Activated naive CD8-positive, alpha-beta T cell treated with anti-CD3 and anti-CD28 coated beads, Interleukin-2, amount 10 ng/mL, durations not matched to agents 7 days and 5 days (primary cell): ENCODE measurements at places on chromosomes 1 and 21. TPM values are rescaled to one million over a fixed set of nuclear protein-coding genes. Genes with fewer than 3 reads are reported as not detected.

DNA sequence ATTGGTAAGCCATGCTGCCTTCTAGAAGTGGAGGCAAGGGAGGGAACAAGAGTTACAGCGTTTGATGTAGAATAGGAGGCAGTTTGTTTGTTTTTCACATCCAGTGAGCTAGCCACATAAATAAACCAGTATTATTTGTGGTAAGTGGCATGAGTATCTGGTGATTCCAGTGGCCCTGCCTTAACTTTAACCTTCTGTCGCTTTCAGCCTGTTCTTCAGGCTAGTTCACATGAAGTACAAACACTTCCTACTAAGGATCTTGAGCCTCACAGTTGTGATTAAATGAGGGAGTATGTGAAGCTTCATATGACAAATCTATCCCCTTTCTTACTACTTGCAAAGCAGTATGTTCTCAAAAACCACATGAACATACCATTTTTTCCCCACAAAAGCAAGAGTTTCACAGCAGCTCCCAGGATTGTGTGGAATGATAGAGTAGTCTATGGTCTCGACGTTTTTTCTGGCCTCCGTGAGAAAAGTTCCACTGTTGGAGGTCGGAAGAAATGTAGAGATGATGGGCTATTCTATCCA is 59.5 kb downstream of the PHACTR4 start:
- no peaks in the 10 kb centered on the region for H3K27me3 ChIP-seq
- no peak for DNase-seq
- H3K27ac ChIP-seq, result no peak overlapping the region

GRCh38 chr1:54777011-54777410 is 12.7 kb upstream of the PARS2 start:
- no peaks in the 10 kb centered on the region for H3K36me3 ChIP-seq
- no peak overlapping the region for H3K4me3 ChIP-seq
- H3K27ac ChIP-seq, result no peak overlapping the region
- DNase-seq, result no peak
- H3K4me1 ChIP-seq, result peaks cover 6% of the 10 kb centered on the region
- H3K27me3 ChIP-seq, result no peaks in the 10 kb centered on the region

DNA sequence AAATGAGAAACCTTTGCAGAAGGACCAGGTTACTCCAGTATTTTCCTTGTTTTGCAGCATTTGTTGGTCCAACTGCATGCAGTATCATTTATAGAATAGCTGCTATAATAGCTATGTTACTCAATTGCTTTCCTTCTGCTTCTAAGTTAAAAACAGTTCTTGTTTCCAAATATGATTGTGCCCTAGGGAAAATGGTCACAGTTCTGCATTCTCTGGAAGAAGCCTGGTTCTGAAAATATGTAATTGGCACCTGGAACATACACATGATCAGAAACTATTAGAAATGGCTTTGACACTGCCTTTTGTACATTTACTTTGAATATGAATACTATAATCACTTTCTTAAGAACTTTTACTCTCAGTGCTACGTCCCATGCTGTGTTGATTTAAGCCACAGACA is 33.6 kb downstream of the HENMT1 start:
- DNase-seq, result no peak
- H3K4me1 ChIP-seq, result peaks cover 3% of the 10 kb centered on the region

DNA sequence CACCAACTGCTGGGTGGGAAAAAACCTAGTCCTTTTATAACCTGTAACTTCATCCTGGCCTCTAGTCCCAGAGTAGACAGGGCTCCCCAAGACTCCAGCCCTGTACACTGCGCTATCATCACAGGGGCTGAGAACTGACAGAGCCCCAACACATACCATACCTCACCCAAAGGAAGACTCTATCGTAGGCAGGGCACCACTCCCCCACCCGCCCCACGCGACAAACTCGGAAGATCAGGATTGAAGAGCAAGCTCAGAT is 15.8 kb downstream of the INPP5B start:
- peaks cover 20% of the 10 kb centered on the region for H3K36me3 ChIP-seq
- DNase-seq, result no peak
- H3K4me3 ChIP-seq, result peak overlapping the region; percentile 97
- peaks cover 26% of the 10 kb centered on the region for H3K4me1 ChIP-seq

GRCh38 chr1:232951180-232951579 is 769 bp downstream of the NTPCR start:
- peaks cover 13% of the 10 kb centered on the region for H3K36me3 ChIP-seq
- H3K4me3 ChIP-seq, result peak overlapping the region; percentile 94
- no peak for DNase-seq
- H3K27ac ChIP-seq, result peak overlapping the region; percentile 92

LDLRAD1 gene
- total RNA-seq, result not detected

DNA sequence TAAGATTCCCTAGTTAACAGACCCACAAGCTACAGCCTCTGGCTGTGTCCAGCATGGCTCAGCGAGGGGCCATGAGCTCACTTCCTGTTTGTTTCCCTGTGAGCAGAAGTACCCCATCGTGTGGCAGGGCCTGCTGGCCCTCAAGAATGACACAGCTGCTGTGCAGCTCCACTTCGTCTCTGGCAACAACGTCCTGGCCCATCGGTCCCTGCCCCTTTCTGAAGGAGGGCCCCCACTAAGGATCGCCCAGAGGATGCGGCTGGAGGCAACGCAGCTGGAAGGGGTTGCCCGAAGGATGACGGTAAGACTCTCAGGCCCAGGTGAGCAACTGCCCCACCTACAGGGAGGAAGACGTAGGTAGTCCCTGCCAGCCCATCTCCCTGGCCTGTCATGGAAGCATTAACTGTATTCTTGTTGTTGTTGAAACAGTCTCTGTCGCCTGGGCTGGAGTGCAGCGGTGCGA is 38.2 kb downstream of the ZBTB17 start:
- peak overlapping the region; percentile 60 for H3K27ac ChIP-seq
- no peak for DNase-seq
- H3K36me3 ChIP-seq, result peaks cover 22% of the 10 kb centered on the region
- peaks cover 7% of the 10 kb centered on the region for H3K4me1 ChIP-seq
- H3K27me3 ChIP-seq, result no peaks in the 10 kb centered on the region

- H3K27me3 ChIP-seq, result peaks cover 3% of the 10 kb centered on the region
- H3K4me3 ChIP-seq, result peak overlapping the region; percentile 41
- peak overlapping the region; percentile 24 for H3K27ac ChIP-seq
- peaks cover 12% of the 10 kb centered on the region for H3K4me1 ChIP-seq
- DNase-seq, result no peak
- peaks cover 3% of the 10 kb centered on the region for H3K36me3 ChIP-seq
Observed at GRCh38 chr1:52102336-52103013, 39.4 kb upstream of the ZFYVE9 start.

DNA sequence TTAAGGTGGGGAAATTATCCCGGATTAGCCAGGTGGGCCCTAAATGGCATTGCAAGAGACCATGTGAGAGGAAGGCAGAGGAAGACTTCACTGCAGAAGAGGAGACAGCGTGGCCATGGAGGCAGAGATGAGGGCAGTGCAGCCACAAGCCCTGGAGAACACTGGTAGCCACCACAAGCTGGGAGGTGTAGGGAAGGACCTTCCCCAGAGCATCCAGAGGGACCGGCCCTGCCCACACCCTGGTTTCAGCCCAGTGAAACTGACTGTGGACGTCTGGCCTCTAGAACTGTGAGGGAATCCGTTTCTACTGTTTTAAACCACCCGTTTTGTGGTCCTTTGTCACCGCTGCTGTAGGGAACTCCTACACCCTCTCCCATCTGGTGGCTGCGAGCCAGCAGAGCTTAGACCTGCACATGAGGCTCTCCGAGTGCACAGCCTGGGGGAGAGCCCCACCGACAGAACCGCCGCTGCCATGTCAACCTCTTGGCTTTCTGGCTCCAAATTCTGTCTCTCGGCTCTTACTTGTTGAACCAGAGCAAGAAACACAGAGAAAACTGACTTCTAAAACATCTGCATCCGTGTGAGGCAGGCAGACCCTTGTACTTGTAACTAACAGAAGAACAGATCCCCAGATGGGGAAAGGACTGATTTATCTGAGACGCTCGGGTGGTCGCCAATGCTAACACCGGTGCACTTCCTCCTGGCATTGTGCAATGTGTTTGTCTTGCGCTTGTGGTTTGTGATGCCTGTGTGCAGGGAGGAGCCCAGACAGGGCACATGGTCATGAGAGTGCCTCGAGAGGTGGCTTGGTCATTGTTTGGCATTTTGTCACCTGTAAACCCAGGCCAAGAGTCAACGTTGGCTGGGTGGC is 90.8 kb upstream of the TMPRSS2 start:
- no peak overlapping the region for H3K4me3 ChIP-seq
- H3K27me3 ChIP-seq, result peaks cover 7% of the 10 kb centered on the region
- no peak overlapping the region for H3K27ac ChIP-seq
- DNase-seq, result no peak
- no peaks in the 10 kb centered on the region for H3K4me1 ChIP-seq

GRCh38 chr1:111581166-111581565 is 38.4 kb upstream of the RAP1A start:
- DNase-seq, result no peak
- no peak overlapping the region for H3K4me3 ChIP-seq
- no peak overlapping the region for H3K27ac ChIP-seq
- no peaks in the 10 kb centered on the region for H3K36me3 ChIP-seq
- peaks cover 2% of the 10 kb centered on the region for H3K4me1 ChIP-seq
- H3K27me3 ChIP-seq, result no peaks in the 10 kb centered on the region

S100A9 gene
- 4.8 TPM for total RNA-seq

DNA sequence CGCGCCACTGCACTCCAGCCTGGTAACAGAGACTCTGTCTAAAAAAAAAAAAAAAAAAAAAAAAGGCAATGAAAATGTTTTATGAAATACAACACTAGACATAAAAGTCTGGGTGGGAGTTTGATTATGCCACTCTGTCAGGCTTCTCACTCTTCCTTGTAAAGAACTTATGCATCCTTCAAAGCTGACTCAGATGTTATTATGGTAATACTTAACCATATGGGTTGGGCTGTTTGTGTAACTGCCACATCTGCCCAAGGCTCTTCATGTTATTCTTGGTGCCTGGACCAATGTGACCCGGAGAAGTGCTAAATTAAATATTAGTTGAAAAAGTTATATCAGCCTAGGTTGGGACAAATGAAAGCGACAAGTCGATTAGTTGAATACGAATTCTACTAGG is 23.8 kb downstream of the FAM89A start:
- no peak for DNase-seq
- peaks cover 12% of the 10 kb centered on the region for H3K4me1 ChIP-seq
- H3K27me3 ChIP-seq, result no peaks in the 10 kb centered on the region
- peaks cover 6% of the 10 kb centered on the region for H3K36me3 ChIP-seq

- H3K4me1 ChIP-seq, result no peaks in the 10 kb centered on the region
- H3K27ac ChIP-seq, result no peak overlapping the region
- peaks cover 19% of the 10 kb centered on the region for H3K27me3 ChIP-seq
- no peak for DNase-seq
- H3K4me3 ChIP-seq, result no peak overlapping the region
Observed at GRCh38 chr1:214363386-214363785, 82.4 kb downstream of the SMYD2 start.

DNA sequence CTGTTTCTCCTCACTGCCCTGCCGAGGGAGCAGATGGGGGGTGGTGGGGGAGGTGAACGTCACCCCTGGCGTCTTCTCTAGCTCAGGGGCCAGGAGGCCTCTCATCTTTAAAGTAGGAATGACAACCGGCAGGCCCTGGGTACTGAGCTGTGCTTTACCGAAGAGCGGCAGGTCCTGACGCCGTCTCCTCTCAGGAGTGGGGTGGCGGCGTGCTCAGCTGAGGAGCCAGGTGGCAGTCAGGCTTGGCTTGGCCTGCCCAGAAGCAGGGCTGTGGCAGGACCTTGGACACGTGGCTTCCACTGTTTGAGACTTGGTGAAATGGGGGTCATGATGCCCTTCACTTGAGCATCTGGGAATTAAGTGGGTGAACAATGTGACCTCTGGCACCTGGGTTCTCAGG is 3.1 kb downstream of the RER1 start:
- peaks cover 14% of the 10 kb centered on the region for H3K36me3 ChIP-seq
- DNase-seq, result no peak
- H3K4me1 ChIP-seq, result peaks cover 26% of the 10 kb centered on the region
- peak overlapping the region; percentile 42 for H3K27ac ChIP-seq
- H3K27me3 ChIP-seq, result no peaks in the 10 kb centered on the region

GRCh38 chr21:14889080-14889810 is 175.6 kb downstream of the NRIP1 start:
- peaks cover 2% of the 10 kb centered on the region for H3K4me1 ChIP-seq
- no peak overlapping the region for H3K4me3 ChIP-seq
- no peaks in the 10 kb centered on the region for H3K36me3 ChIP-seq
- no peak for DNase-seq
- no peak overlapping the region for H3K27ac ChIP-seq
- H3K27me3 ChIP-seq, result no peaks in the 10 kb centered on the region

HSD3B2 gene
- total RNA-seq, result not detected

- H3K4me3 ChIP-seq, result no peak overlapping the region
- H3K27ac ChIP-seq, result no peak overlapping the region
- H3K36me3 ChIP-seq, result peaks cover 26% of the 10 kb centered on the region
- peaks cover 6% of the 10 kb centered on the region for H3K4me1 ChIP-seq
- no peak for DNase-seq
- no peaks in the 10 kb centered on the region for H3K27me3 ChIP-seq
Observed at GRCh38 chr1:1567152-1567875, 7.3 kb downstream of the SSU72 start.

GRCh38 chr1:93111065-93111464 is 32.0 kb downstream of the MTF2 start:
- H3K27ac ChIP-seq, result no peak overlapping the region
- no peaks in the 10 kb centered on the region for H3K27me3 ChIP-seq
- peaks cover 45% of the 10 kb centered on the region for H3K36me3 ChIP-seq
- H3K4me3 ChIP-seq, result no peak overlapping the region
- peaks cover 13% of the 10 kb centered on the region for H3K4me1 ChIP-seq
- no peak for DNase-seq

LAMTOR2 gene
- 50.9 TPM for total RNA-seq

- peaks cover 2% of the 10 kb centered on the region for H3K27me3 ChIP-seq
- H3K36me3 ChIP-seq, result no peaks in the 10 kb centered on the region
- H3K27ac ChIP-seq, result no peak overlapping the region
- no peak for DNase-seq
Observed at GRCh38 chr1:151485685-151486255, 25.4 kb upstream of the CGN start.

- no peaks in the 10 kb centered on the region for H3K36me3 ChIP-seq
- H3K4me3 ChIP-seq, result no peak overlapping the region
- no peak overlapping the region for H3K27ac ChIP-seq
- no peak for DNase-seq
- H3K4me1 ChIP-seq, result peaks cover 1% of the 10 kb centered on the region
Observed at GRCh38 chr1:116674751-116675150, 7.2 kb upstream of the IGSF3 start.

DNA sequence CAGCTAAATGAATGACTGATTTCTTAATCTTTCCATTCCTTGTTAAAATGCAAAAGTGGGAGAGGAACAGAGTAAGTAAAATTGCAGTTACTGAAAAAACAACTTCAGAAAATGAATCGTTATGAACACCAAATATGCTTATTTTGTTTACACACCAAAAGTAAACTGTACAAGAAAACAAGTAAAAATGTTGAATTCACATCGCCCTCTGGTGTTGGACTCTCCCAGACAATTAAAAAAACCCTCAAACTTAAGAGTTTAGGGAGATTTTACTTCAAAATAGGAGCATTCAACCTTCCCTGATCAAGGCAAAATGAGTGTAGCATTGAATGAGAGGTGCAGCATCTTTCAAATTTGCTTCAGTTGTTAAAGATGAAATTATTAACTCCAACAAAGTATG is 19.4 kb upstream of the ESRRG start:
- H3K4me1 ChIP-seq, result no peaks in the 10 kb centered on the region
- H3K27me3 ChIP-seq, result no peaks in the 10 kb centered on the region
- no peak overlapping the region for H3K4me3 ChIP-seq
- DNase-seq, result no peak
- no peak overlapping the region for H3K27ac ChIP-seq

LCE2B gene
- not detected for total RNA-seq

ATP1A2 gene
- total RNA-seq, result not detected
